DMS153 (cell line): ENCODE measurements at places on chromosomes 12 and 14.

GRCh38 chr12:45655186-45655585 is 74.3 kb upstream of the ARID2 start:
- DNase-seq, result peak; percentile 65

DNA sequence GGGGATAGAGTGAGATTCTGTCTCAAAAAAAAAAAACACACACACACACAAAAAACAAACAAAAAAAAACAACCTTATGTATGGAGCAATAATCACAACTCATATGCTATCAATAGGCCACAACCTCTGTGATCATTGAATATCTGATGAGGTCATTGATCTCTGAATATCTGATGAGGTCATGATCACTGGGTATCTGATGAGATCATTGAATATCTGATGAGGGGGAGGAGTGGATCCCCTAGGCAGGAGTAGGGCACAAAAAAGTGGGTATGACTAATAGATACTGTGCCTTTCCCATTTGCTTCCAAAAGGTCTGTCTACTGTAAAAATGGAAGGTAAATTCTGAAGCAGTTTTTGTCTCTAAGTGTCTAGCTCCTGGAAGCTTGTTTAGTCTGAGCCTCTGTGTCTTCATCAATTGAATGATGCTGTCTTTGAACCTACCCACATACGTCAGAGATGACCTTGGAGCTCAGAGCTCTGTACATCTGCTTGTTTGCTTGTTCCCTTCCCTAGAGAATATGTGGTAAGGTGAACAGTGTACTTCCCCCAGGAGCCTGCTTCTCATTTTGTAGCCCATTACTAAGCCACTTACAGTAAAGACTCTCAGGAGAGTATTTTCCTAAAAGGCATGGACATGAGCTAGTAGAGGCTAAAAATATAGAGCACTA is 13.6 kb downstream of the PAH start:
- DNase-seq, result peak; percentile 73

GRCh38 chr12:14840616-14841015 is 2.7 kb downstream of the ART4 start:
- DNase-seq, result peak; percentile 17

GRCh38 chr12:131131808-131132117 is 178.1 kb downstream of the ADGRD1 start:
- DNase-seq, result no peak

GRCh38 chr12:19794116-19794515 is 354.8 kb downstream of the AEBP2 start:
- no peak for DNase-seq

GRCh38 chr12:50186681-50187080 is 19.5 kb upstream of the CERS5 start:
- no peak for DNase-seq

GRCh38 chr12:14946861-14947260 is 8.5 kb upstream of the ERP27 start:
- no peak for DNase-seq

- DNase-seq, result no peak
Measured at GRCh38 chr12:27201169-27201568, 42.9 kb upstream of the STK38L start.

- no peak for DNase-seq
Measured at GRCh38 chr12:20044846-20045245, 323.5 kb upstream of the PDE3A start.

GRCh38 chr12:12159988-12160387 is 89.2 kb downstream of the BCL2L14 start:
- DNase-seq, result no peak

- no peak for DNase-seq
Measured at GRCh38 chr14:91302391-91302790, 57.9 kb upstream of the GPR68 start.

GRCh38 chr12:124402248-124403066 is 107.6 kb downstream of the RFLNA start:
- DNase-seq, result no peak

DNA sequence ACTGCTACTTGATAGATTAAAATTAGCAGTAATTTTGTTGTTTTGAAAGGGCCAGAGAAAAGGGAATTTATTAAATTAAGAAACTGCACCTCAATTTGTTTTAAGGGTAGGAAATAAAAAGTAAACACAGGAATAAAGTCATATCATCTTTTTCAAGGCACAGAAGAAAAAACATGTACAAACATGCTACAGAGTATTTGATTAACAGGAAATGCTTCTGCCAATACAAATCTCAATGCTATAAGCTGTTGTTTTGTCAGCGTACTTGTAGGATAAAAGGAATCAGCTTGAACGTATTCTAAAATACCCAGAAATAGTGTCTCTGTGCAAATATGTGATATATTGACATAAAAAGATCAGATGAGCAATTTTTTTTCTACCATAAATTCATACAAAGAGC is 474.0 kb upstream of the MGAT4C start:
- no peak for DNase-seq

DNA sequence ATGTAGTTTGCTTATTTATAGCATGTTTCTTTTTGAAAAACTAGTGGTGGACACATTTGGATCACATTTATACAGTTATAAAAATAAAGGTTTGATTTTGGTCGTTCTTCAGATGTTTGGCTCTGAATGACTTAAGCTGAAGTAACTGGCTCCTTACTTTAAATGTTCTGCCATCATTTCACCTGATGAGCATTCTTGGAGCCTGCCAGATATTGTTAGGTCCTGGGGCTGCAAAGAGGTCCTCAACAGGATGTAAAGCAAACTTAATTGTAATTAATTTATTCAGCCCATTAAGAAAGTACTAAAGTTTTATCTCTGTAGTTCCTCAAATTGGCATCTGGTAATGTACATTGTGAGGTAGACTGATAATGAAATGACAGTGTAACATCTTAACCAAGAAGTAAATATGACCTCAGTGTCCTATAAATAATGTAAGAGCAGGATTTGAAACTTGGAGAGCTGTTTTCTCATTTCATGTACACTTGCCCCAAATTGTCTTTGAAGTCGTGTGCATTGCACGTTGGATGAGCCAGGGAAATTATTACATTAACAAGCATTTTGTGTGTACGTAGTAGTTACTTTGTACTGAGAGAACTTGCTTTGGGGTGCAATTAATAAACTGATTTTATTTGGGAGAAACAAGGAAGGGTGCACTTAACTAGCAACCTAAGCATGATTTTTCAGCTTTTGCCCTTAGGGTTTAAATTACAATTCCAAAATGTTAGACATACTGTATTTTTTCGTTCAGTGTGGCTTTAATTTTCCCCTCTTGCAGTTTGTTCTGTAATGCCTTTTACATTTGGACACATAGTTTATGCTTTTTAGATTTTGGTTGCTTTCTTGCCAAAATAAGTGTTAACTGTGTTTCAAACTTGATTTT is 7.5 kb downstream of the EIF5 start:
- DNase-seq, result no peak

DNA sequence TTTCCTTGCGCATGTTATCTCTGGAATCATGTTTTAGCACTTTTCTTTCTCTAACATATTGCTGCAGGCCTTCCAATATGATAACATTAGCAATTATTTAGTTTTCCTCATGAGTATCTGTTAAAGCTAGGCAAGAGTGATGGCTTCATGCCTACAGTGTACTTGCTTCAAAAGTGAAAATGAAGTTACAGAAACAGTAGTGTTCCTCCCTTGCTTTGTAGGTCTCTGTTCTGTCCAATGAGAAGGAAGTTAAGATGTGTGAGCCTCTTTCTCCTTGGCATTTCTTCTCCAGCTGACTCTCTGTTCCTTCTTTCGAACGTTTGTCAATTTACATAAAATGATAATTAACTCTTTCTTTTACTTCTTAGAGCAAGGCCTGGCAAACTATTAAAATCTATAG is 22.2 kb downstream of the LRRIQ1 start:
- DNase-seq, result no peak

DNA sequence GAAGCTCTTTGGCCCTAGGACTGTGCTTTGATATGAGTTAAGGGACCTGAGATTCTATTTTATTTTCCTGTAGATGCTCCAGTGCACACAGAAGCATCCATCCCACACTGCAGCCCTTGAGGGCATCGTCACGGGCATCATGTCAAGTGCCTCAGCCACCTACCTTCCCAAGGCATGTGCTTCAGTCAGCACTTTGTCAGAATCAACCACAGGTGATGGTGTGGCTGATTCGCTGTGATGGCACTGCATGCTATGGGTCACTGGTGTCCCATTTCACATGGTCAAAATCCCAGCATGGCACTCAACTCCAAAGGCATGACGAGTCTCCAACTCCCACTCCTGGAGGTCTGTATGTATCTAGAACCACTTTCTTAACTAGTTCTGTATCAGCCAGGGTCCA is 100.8 kb downstream of the AACS start:
- DNase-seq, result no peak

DNA sequence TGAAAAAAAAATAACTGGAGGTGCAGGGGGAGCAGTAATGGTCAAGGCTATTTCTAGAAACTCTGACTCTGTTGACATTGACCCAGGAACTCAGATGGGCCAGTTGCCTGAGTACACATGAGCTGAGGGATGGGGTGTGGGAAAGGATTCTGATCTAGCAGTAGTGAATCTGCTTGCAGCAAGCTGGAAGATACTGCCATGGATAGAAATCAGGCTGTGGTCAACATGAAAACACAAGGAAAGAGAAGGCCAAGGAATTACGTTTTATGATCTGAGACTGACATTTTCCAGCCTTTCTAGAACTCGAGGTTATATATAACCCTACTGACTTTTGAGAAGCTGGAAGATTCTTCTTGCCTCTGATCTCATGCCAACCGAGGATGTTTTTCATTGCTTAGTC is 90.0 kb downstream of the ANO6 start:
- no peak for DNase-seq

DNA sequence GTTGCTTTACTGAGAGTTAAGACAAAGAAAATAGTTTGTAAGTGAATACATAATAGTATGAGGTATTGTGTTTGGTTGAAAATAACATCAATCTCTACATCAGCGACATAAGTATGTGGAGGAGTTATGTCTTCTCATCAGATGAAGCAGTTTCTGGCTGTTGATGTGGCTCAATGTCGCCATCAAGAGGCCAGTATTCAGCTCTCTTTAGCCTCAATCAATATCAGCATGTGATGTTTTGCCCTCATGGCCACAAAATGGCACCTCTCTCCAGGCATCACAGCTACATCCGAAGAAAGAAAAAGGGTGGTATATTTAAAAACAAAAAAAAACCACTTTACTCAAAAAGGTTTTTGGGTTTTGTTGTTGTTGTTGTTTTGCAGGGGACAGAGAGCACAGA is 302.3 kb upstream of the TMEM132C start:
- no peak for DNase-seq

GRCh38 chr14:52365071-52365470 is 51.0 kb downstream of the PTGER2 start:
- no peak for DNase-seq

GRCh38 chr14:85250414-85251189 is 279.3 kb upstream of the FLRT2 start:
- DNase-seq, result peak; percentile 38

- no peak for DNase-seq
Measured at GRCh38 chr14:101498526-101498860, 62.8 kb upstream of the DIO3 start.

GRCh38 chr12:58747533-58747932 is 172.8 kb downstream of the LRIG3 start:
- no peak for DNase-seq

DNA sequence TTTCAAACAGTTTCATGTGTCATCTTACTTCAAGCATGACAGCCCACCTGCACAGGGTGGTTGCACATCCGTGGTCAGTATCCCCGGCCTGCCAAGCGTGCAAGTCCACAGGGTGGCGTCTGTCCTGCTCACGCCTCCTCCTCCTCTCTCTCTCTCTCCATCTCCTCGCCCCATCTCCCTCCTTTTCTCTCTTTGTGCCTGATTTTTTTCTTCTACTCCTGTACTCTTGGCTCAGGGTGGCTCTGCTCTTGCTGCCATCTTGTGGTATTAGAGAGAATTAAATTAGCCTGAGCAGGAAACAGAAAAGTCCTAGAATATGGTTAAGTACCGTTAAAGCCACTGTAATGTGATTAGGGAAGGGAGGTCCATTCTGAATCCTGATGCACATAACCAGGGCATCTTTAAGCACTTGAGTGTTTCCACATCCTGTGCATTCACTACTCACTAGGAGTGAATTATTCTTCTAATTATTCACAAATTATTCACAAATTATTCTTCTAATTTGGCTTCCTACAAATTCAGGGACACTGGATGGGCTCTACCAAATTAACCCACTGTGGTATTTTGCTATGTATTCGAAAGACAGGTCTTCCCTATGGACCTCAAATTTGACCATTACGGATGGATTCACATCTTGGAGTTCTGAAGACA is 25.5 kb upstream of the DTX1 start:
- peak; percentile 46 for DNase-seq

DNA sequence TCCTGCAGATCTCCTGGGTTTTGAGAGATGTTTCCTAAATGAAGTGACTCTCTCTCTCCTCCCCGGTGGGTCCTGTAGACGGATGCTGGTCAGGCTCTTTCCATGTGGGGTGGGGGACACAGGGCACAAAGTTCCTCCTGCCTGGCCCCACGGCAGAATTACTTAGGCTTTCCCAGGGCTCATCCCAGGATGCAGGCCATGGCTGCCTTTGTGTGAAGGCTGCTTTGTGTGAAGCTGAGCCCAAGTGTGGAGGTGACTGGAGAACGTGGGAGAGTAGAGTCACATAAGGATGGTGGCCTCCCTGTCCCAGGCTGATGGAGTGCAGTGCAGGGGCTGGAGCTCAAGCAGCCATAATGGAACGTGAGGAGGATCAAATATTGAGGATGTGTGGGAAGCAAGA is 200.2 kb downstream of the ADGRD1 start:
- DNase-seq, result no peak

DNA sequence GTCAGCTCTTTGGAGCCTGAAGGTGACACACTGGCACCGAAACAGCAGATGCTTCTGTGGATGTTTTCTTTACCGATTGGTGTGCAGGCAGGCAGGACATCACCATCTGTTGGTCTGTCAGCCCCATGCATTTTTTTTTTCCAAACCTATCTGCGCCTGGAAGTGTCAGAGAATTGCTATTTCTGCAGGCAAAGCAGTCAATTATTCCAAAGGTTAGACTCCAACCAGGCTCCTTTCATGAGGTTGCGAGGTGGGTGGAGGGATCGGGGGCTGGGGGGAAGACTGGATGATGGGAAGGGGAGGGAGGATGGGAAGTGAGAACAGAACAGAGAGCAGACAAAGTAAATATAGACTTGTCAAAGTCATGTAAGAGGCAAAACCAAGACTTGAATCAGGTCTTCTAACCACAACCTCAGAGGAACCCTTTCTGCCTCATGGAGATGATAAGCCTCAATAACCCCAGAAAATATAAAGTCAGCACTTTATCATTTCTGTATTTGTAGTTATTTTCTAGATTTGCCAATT is 117.7 kb downstream of the OTOGL start:
- DNase-seq, result no peak
